ENCODE measurements at places on chromosomes 1 and 21. TPM values are rescaled to one million over a fixed set of nuclear protein-coding genes. Genes with fewer than 3 reads are reported as not detected.

Gene S100A8
- total RNA-seq: 1.4 TPM

Gene NCAM2
- total RNA-seq: not detected

Gene SLFNL1
- 0.20 TPM for total RNA-seq

- H3K27me3 ChIP-seq: no peaks in the 10 kb centered on the region
- DNase-seq: no peak
- H3K36me3 ChIP-seq: no peaks in the 10 kb centered on the region
- H3K4me1 ChIP-seq: no peaks in the 10 kb centered on the region
These were observed 779.7 kb downstream of the USP25 start for GRCh38 chr21:16509476-16509875.

GRCh38 chr1:226541631-226542622 lies 6.6 kb upstream of the STUM start:
- H3K4me3 ChIP-seq: no peak overlapping the region
- no peaks in the 10 kb centered on the region for H3K4me1 ChIP-seq
- no peaks in the 10 kb centered on the region for H3K27me3 ChIP-seq
- no peak overlapping the region for H3K27ac ChIP-seq

DNA sequence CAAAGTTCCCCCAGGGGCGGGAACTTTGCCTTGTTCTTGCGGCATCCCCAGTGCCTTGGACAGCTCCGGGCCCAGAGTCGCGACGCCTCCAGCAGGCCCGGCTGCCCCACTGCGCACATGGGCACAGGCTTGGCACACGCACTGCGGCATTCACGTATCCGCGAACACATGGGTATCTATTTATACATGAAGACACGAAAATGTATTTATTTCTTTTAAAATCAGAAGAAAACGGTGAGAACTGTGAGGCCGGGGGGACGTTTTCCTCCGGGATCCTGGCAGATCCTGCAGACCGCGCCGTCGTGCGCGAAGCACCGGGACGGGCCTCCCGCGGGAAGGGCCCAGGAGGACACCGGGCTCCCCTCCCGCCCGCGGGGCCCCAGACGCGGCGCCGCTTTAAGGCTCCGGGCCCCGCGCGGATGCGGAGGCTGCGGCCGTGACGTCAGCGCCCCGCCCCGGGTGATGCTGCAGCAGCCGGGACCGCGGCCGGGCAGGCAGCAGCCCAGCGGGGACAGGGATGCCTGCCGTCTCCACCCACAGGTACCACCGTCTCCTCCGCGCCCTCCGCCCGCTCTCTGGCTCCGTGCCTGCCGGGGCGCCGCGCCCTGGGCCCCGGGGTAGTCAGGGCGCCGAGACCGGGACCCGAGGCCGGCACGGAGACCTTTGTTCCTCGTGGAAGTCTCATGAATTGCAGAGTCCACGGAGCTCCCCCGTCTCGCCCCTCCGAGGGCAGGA lies at the start of gene SLC45A1:
TSS of gene SLC45A1 (plus strand) at position 468 of the 735 bp plus-strand sequence. CDS start 6,216 bp downstream, outside the sequence.
- no peaks in the 10 kb centered on the region for H3K27me3 ChIP-seq
- H3K36me3 ChIP-seq: no peaks in the 10 kb centered on the region
- H3K4me1 ChIP-seq: peaks cover 29% of the 10 kb centered on the region
- DNase-seq: peak; percentile 29

DNA sequence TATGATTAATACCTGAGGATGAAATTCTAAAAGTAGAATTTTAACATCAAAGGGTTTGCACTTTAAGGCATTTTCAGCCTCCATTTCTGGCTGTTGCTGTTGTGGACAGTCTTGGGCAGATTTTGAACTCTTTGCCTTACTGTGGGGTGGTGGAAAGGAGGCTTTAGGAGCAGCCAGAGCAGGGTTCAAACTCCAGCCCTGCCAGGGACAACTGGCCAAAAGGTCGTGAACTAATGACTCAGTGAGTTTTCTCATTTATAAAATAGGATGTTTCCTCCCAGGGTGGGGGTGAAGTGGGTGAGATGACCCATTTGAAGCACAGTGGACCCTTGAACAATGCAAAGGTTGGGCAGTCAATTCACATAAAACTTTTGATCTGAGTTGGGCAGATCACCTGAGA lies 36.7 kb downstream of the MAPKAPK2 start:
- no peaks in the 10 kb centered on the region for H3K36me3 ChIP-seq
- DNase-seq: no peak
- no peak overlapping the region for H3K27ac ChIP-seq
- no peaks in the 10 kb centered on the region for H3K4me1 ChIP-seq
- H3K4me3 ChIP-seq: no peak overlapping the region

GRCh38 chr1:91637539-91637994 lies 136.9 kb downstream of the CDC7 start:
- no peaks in the 10 kb centered on the region for H3K4me1 ChIP-seq
- no peaks in the 10 kb centered on the region for H3K27me3 ChIP-seq
- no peak for DNase-seq
- H3K36me3 ChIP-seq: no peaks in the 10 kb centered on the region
- H3K27ac ChIP-seq: no peak overlapping the region

DNA sequence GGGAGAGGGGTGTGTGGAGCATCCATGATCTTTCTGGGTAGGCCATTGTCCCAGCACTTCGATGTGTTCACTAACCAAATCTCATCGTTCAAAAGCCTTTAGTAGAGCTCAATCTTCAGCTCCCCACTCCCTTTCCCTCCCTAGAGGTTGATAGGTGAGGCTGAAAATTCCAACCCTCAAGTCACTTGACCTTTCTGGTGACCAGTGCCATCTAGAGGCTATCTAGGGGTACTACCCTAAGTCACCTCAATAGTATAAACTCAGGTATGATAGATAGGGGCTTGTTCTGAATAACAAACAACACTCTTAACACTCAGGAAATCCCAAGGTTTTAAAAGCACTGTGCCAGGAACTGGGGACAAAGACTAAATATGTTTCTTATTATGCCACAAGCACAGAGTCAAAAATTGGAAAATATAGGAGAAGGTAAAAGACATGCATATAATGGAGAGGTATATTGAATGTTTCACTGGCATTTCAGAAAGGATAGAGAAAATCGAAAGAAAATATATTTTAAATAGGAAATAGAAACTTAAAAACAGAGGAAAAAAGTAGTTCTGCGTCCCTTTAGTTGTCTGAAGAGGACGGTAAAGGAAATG lies 42.9 kb upstream of the CD53 start:
- no peak overlapping the region for H3K27ac ChIP-seq
- peak; percentile 45 for DNase-seq
- H3K27me3 ChIP-seq: peaks cover 47% of the 10 kb centered on the region
- no peak overlapping the region for H3K4me3 ChIP-seq
- H3K4me1 ChIP-seq: no peaks in the 10 kb centered on the region

DNA sequence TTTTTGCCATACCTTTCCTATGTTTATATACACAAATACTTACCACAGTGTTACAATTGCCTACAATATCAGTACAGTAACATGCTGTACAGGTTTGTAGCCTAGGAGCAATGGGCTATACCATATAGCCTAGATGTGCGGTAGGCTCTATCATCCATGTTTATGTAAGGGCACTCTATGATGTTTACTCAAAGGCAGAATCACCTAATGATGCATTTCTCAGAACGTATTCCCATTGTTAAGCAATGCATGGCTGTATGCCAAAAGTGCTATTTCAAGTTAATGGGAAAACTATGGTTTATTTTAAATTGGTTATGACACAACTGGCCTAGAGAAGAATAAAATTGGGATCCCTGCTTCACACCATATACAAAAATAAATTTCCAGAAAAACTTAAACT lies 36.9 kb upstream of the DISP1 start:
- no peak overlapping the region for H3K4me3 ChIP-seq
- H3K27me3 ChIP-seq: no peaks in the 10 kb centered on the region
- H3K36me3 ChIP-seq: no peaks in the 10 kb centered on the region
- H3K4me1 ChIP-seq: no peaks in the 10 kb centered on the region
- no peak overlapping the region for H3K27ac ChIP-seq

DNA sequence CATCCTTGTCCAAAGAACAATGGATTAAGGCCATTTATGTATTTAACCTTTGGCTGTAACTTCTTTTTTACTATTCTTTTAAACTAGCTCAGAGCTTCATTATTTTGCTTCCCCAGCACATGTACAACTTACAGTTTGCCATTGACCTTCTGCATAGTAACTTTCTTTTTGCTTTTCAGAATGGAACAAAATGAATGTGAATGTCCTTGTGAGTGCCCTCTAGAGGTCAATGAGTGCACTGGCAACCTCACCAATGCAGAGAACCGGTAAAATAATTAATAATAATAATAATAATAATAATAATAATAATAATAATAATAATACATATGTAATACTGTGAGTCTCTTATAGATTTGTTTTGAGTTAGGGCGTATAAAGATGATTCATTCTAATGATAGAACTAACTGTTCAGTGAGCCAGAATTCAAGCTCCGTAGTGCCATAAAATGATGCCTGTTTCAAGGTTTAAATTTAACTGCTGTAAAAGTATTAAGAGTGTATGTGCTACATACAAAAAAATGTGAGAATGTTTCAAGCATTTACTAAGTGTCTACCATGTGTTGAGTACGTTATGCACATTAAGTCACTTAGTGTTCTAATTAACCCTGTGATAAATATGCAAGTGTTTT lies 69.0 kb upstream of the RAVER2 start:
- H3K4me1 ChIP-seq: no peaks in the 10 kb centered on the region
- H3K27me3 ChIP-seq: no peaks in the 10 kb centered on the region
- no peak overlapping the region for H3K27ac ChIP-seq
- DNase-seq: no peak
- H3K4me3 ChIP-seq: no peak overlapping the region

GRCh38 chr21:17636711-17637110 lies 24.0 kb upstream of the BTG3 start:
- H3K27me3 ChIP-seq: no peaks in the 10 kb centered on the region
- H3K36me3 ChIP-seq: no peaks in the 10 kb centered on the region
- no peak overlapping the region for H3K27ac ChIP-seq
- no peak for DNase-seq
- H3K4me1 ChIP-seq: no peaks in the 10 kb centered on the region

GRCh38 chr1:211583011-211583992 lies 4.3 kb upstream of the SLC30A1 start:
- no peaks in the 10 kb centered on the region for H3K27me3 ChIP-seq
- DNase-seq: no peak
- peaks cover 15% of the 10 kb centered on the region for H3K4me1 ChIP-seq
- H3K27ac ChIP-seq: no peak overlapping the region

Data from HCT116 (cell line).